Urinary bladder (tissue), 4 donors: ENCODE measurements at places on chromosomes 3 and 15. TPM values are rescaled to one million over a fixed set of nuclear protein-coding genes. Genes with fewer than 3 reads are reported as not detected.

The ADAMTS17 gene
- total RNA-seq, result 10.7 TPM

The IL17RE gene
- total RNA-seq, result 1.2 TPM

The DNAH1 gene
- total RNA-seq, result 3.5 TPM

The HERC2 gene
- total RNA-seq, result 50.1 TPM

The CEP152 gene
- 17.7 TPM for total RNA-seq

The UBA7 gene
- total RNA-seq, result 39.6 TPM

The PTPN23 gene
- total RNA-seq, result 12.4 TPM

The HYKK gene
- 7.1 TPM for total RNA-seq

The ZDHHC23 gene
- 2.4 TPM for total RNA-seq

The GOLGA8A gene
- total RNA-seq, result 43.9 TPM

The PTH1R gene
- 11.5 TPM for total RNA-seq

The KIF15 gene
- 16.1 TPM for total RNA-seq
